ENCODE measurements at places on chromosomes 1 and 21.

- no peak for DNase-seq
Observed at GRCh38 chr21:41634858-41635257, 126.9 kb upstream of the TMPRSS2 start.

GRCh38 chr21:37536616-37537278 lies 170.2 kb downstream of the DYRK1A start:
- DNase-seq, result no peak

- DNase-seq, result peak; percentile 78
Observed at GRCh38 chr1:19260211-19261138, 8.9 kb downstream of the MRTO4 start.

DNA sequence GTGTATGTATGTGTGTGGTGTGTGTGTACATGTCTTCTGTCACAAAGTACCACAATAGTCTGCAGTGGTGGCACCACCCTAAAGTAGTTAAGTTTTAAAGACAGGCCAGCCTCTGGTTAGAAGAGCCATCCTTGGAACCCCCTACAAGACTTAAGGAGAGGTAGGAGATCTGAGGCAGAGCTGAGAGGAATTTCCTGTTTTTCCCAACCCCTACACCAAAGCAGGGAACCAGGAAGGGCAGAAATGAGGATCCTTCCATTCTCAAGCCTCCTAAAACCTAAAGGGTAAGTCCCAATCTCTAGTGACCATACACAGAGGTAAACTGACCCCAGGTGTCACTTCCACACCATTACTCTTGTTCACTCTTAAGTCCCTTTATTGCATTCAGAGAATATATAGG lies 11.1 kb downstream of the PEA15 start:
- no peak for DNase-seq

DNA sequence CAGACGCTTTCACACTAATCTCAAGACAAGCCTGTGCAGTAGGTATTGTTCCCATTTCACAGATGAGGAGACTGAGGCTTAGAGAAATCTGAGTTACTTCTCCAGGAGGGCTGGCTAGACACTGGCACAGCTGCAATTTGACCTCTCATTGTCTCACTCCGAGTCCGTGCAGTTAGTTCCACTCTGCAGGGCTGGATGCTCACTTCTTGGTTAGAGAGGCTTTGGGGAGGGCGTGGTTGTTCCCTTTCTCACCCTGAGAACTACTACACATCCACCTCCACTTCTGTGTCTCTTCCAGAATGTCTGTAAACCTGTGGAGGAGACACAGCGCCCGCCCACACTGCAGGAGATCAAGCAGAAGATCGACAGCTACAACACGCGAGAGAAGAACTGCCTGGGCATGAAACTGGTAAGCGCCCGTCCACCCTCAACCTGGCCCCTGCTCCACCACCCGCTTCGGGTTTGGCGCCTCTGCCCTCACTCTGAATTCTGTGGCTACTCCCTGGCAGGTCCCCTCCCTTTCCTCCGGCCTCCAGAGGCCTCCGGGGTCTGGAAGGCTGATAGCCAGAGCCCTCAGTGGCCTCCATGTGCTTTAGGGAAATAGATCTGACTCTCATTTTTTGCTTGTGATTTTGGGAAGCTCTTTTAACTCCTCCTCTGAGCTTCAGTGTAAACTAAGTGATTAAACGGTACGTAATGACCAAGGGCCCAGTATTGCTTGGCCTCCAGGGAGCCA lies 29.1 kb downstream of the EIF2D start:
- no peak for DNase-seq

GRCh38 chr1:184933944-184934343 lies 40.4 kb downstream of the NIBAN1 start:
- no peak for DNase-seq

GRCh38 chr21:35046263-35046624 lies 2.9 kb downstream of the RUNX1 start:
- DNase-seq, result no peak

DNA sequence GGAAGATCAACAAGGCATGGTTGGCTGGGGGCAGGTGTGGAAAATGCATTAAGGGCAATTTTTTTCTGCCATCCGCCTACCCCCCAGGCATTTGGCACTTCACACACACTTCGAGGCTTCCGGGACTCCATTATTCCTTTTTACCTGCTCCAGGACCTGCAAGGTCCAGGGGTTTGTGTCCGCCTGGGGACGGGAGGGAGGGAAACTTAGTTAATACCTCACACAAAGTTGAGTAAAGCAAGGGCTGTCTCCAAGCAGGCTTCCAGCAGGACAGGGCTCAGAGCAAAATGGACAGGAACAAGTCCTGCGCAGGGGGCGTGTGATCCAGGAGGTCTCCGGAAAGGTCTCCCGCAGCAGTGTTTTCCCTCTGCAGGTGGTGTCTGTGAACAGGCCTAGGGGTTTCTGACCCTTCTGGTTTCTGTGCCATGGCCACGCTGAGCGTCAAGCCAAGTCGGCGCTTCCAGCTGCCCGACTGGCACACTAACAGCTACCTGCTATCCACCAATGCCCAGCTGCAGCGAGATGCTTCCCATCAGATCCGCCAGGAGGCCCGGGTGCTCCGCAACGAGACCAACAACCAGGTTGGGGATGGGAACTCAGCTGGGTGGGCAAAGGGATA lies 712 bp downstream of the TEKT2 start:
- DNase-seq, result peak; percentile 85

GRCh38 chr1:234495231-234495990 lies 16.4 kb upstream of the TARBP1 start:
- no peak for DNase-seq

Measured in NCI-H1417 (cell line).